ENCODE measurements at places on chromosomes 2 and 18.

- no peak for DNase-seq
Observed at GRCh38 chr2:54271843-54272627, 16.0 kb upstream of the TSPYL6 start.

- no peak for DNase-seq
Observed at GRCh38 chr2:45069684-45070083, 60.4 kb upstream of the SIX2 start.

DNA sequence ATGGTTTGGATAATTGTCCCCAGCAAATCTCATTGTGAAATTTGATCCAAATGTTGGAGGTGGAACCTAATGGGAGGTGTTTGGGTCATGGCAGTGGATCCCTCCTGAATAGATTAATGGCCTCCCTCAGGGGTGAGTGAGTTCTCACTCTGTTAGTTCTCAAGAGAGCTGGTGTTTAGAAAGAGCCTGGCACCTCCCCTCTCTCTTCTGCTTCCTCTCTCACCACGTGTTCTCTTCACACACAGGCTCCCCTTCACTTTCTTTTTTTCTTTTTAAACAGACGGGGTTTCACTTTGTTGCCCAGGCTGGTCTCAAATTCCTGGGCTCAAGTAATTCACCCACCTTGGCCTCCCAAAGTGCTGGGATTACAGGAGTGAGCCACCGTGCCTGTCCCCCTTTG lies 111.6 kb upstream of the LTBP1 start:
- no peak for DNase-seq

GRCh38 chr2:136024616-136025015 lies 39.2 kb upstream of the DARS1 start:
- DNase-seq, result no peak

DNA sequence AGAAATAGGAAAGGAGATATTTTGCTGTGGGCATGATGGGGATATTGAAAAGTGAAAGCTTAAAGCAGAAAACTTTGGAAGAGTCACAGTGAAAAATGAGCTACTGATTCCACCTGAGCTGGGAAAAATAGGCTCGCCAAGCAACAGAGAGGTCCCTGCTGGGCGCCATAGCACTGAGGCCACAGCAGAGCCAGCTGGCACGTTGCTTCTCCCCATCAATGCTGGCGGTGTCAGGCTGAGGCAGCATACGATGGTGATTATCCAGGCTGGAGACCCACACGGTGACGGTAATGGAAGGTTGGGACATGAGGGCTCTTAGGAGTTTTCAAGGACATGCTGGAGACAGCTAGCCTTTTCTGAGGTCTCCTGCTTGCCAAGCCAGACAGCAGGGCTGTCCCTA lies 25.8 kb upstream of the DTNB start:
- peak; percentile 23 for DNase-seq

- DNase-seq, result no peak
Observed at GRCh38 chr2:189050165-189050712, 76.1 kb downstream of the COL3A1 start.
